Smooth muscle cell of trachea (primary cell): ENCODE measurements at places on chromosomes 3 and 15. TPM values are rescaled to one million over a fixed set of nuclear protein-coding genes. Genes with fewer than 3 reads are reported as not detected.

GRM7 gene
- not detected in 2 replicates for total RNA-seq

ZPLD1 gene
- total RNA-seq: not detected in 2 replicates

ADAMTS17 gene
- total RNA-seq: 0.15 and 0.17 TPM in 2 replicates

PAQR5 gene
- total RNA-seq: 5.8 and 7.9 TPM in 2 replicates

ANKUB1 gene
- total RNA-seq: not detected in 2 replicates

HCN4 gene
- total RNA-seq: under 0.01 TPM in 1 of 2 replicates, not detected in the other

SYNPR gene
- total RNA-seq: not detected in 2 replicates
